ENCODE measurements at places on chromosomes 7 and 10.

DNA sequence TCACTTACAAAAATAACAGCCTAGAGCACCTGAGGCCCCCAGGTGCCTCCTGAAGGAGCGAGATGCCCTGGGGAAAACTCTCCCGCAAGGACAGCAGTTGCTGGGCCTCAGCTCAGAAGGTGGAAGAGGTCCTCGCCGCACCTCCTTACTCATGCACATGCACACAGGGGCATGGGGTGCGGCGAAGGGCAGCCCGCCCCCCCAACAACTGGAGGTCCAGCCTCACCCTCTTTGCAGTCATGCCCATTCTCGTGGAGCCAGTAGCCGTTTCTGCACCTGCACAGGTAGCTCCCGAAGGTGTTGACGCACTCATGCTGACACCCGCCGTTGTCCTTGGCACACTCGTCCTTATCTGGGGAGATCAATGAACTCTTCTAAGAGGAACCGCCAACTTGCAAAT, 19.9 kb upstream of the OPALIN start:
- no peak for DNase-seq

- no peak for DNase-seq
Measured at GRCh38 chr7:107658467-107658866, 2.2 kb upstream of the SLC26A4 start.

DNA sequence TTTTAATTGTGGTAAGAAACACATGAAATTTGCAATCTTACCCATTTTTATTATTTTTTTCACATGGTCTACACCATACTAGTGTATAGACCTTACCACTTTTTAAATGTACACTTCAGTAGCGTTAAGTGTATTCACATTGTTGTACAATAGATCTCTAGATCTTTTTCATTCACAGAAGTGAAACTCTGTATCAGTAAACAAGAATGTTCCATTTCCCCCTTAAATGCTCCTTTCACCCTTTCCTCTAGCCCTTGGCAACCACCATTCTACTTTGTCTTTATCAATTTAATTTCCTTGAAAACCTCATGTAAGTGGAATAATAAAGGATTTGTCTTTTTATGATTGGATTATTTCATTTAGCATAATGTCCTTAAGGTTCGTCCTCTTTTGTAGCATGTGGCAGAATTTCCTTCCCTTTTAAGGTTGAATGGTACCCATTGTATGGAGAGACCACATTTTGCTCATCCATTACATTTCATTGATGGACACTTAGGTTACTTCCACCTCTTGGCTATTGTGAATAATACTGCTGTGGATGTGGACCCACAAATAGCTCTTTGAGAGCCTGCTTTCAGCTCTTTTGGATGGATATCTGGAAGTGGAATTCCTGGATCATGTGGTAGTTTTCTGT, 45.7 kb downstream of the SNX10 start:
- no peak for DNase-seq

- DNase-seq: peak; percentile 5
Measured at GRCh38 chr10:22420787-22421517, 75.7 kb downstream of the SPAG6 start.

DNA sequence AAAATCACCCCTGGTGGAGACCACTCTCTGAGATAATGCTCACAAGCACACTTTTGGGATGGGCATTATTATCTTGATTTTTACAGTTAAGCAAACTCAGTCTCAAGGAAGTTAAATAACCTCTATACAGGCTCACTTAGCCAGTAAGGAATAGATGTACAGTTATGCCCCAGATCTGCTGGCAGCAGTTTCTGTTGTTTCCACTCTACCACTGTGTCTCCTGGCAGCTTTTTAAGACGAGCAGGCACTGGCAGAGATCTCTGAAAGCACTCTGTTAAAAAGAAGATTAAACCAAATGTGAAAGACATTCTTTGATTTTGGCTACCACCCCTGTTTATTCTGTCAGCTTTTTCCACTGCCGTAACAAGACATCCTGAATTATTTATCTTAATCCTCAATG, 73.2 kb downstream of the SRI start:
- DNase-seq: no peak

Data from COR-L47 (cell line).